ENCODE measurements at places on chromosomes 3 and 15.

GRCh38 chr3:74531491-74531890 is 83.0 kb downstream of the CNTN3 start:
- DNase-seq: no peak

DNA sequence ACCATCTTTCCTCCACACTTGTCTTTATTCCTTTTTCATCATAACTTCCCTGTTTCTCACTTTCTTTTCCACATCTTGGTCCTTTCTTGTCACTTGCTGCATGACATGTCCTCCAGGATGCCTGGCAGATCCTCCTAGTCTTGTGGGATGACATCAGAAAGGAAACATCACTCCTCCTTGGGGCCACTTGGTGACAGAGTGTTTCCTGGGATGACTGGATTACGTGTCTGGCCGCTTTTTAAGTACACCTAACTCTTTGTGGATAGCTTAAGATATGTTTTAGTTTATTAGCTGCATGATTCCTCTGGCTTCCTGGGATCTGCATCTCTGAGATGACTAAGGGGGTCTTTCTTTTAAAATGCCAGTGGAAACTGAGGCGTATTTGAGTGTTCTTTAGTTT is 363.5 kb upstream of the FRG2C start:
- DNase-seq: no peak

- DNase-seq: no peak
Observed at GRCh38 chr3:38623539-38623938, 25.9 kb downstream of the SCN5A start.

GRCh38 chr15:96860741-96861140 is 530.2 kb downstream of the NR2F2 start:
- no peak for DNase-seq

- no peak for DNase-seq
Observed at GRCh38 chr3:30749230-30749629, 142.8 kb downstream of the TGFBR2 start.

DNA sequence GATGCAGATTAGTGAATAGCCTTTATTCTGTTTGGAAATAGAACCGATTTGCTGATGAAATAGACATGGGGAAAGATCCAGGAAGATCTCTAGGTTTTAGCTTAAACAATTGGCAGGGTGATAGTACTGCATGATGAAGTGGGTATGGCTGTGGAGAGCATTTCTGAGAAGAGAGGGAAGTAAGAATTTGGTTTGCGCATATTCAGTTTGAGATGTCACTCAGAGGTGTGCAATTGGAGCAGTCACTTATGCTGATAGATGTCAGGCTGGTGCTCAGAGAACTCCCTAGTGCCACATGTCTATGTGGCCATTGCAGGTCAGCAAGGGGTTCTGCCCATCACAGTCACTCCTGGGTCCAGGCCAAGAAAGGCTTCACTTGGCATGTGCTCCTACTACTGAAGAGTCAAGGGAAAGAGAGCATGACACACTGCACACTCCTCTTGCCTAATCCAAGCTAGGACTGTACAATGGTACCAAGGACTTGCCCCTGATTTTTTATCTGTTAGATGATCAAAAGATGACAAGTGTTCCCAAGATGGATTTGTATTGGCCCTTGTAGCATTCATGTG is 57.2 kb upstream of the ST8SIA2 start:
- DNase-seq: no peak

DNA sequence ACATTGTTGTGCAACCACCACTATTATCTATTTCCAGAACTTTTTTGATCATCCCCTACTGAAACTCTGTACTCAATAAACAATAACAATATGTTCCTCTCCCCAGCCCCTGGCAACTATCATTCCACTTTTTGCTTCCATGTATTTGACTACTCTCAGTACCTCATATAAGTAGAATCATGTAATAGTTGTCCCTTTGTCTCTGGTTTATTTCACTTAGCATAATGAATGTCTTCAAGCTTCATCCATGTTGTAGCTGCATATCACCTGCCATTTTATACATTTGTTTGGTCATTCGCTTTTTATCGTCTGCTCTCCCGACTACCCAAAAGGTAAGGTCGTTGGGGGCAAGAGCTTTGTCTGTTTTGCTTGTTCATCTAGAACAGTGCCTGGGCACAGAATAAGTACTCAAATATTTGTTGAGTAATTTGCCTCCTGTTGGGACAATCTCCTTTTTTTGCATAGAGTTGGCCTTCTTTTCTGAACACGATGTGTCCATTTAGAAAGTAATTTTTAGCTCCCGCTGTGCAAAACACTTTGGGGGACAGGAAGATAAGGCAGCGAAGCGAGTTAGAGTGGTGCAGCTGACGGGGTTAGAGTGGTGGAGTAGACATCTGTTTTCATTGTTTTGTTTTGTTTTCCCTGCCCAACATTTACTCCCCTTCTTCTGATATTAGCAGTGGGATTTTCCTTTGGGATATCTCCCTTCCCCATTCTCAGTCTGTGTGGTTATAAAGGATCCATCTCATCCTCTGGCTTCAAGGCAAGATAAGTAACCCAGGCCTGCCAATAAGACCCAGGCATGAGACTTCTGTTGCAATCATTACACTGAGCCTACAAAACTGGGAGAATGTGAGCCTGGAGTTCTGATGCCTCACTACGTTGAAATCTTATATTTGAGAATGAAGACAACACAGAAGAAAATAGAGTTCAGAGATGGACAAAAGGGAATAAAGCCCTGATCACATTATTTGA is 83.4 kb upstream of the RNU6-1 start:
- no peak for DNase-seq

DNA sequence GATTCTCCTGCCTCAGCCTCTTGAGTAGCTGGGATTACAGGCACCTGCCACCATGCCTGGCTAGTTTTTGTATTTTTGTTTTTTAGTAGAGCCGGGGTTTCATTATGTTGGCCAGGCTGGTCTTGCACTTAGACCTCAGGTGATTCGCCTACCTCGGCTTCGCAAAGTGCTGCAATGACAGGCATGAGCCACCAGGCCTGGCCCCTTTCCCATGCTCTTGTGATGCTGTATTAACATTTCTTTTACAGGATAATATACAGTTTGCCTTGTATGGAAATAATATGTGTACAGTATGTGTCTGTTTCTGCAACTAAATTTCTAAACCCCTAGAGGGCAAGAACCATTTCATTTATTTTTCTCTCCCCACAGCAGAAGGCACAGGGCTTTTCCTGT is 37.8 kb downstream of the SCG5 start:
- no peak for DNase-seq

DNA sequence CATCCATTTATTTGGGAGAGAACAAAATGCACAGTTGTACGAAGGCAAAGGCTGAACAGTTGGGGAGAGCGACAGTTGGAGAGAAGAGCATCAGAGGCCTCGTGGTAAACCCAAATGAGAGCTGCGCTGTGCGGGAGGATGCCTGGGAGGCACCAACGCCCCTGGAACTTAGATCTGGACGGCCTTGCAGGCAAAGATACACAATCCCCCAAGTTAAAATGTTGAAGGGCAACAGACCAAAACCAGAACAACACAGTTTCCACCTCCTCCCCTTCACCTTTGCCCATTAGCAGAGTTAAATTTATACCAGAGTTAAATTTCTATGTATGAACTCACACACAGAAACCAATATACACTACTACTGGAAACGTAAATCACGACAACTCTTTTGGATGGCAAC is 339.6 kb downstream of the RORA start:
- DNase-seq: no peak

DNA sequence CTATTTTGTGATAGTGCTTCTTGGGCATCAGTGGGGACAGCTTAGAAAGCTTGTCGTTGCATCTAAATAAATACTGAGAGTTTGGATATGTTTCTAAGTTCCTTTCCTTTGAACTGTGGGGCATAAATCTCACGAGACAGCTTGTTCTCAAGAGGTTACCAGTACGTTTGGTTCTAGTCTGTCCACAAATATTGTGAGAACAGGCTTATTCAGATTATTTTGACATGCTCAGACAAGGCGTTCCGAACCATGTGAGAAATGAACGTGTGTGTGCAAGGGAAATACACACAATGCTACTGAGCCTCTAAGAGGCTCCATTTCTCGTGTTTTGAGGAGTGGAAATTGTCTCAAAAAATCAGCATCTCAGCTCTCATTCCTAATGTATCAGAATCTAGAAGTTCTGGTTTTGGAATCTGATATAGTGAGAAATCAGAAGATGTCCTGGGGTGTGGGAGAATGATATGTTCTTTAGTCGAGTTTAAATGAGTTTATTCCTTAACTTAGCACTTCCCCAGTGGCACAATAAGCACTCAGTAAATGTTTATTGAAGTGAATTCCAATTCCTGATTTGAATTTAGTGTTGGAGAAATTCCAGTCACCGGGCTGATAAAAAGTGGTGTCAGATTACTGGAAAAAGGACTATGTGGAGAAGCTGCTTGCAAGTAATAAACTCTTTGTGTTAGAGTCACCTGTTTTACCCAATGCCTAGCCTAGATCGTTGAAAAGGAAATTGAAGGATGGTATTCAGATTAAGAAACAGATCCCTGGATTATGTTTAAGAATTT is 481.5 kb downstream of the LPP start:
- DNase-seq: peak; percentile 67

DNA sequence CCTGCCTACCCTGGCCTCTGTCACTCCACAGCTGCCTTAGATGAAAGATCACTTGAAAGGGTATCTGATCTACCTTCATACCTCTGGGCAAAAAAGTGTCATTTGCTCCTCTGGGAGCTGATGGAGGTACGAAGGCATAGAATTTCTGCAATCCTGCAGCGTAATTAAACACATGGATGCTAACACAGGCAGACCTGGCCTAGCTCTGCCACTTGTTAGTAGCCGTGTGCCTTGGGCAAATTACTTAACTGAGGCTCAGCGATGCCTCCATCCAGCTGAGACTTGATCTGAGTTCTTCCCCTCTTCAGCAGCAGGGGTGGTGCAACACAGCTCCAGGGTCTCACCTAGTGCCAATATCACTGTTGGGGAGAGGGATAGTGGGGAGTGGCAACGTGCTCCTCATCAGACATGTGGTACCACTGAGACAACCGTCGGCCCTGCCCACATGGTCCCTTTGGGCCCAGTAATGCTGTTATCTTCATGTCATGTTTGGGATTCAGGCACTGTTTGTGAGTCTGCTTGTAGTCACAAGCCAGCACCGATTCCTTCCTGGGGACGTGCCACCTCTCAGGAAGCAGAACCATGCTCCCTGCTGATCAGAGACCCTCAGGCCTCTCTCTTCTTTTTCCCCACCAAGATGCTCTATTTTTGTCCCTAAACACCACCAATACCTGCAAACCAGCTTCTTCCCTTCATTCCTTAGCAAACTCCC is 34.1 kb upstream of the PIAS1 start:
- DNase-seq: no peak

DNA sequence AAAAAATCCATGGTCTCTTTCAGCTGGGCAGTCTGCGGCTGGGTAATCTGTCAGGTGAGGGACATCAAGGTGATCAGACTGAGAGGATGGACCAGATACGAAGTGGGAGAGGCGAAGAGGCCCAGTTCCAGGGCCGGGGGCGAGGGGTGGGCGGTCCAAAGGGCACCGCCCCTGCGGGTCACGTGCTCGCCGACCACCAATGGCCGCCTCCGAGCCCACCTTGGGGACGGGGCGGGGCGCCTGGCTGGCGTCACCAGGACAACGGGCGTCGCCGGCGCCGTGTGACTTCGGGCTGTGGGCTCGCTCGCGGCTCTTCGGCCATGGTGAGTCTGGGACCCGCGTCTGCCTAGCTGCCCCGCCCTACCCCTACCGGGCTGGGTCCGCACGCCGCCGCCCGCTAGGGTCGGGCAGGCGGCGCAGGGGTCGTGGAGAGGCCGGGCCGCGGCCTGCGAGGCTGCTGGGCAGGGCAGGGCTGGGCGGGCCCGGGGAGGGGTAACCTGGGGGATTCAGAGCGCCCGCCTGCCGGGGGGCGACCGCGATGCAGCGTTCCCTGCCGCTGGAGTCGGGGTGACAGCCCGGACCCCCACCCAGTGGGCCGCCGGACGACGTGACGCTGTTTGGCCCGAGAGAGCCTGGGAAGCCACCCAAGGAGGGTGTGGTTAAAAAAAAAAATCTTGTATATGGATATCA is at the start of gene FBXL2:
FBXL2 (plus strand) TSS at position 250 of the 690 bp plus-strand sequence; CDS start at position 321, 71 bp downstream.
- DNase-seq: peak; percentile 70

- DNase-seq: no peak
Observed at GRCh38 chr3:181330257-181330656, 340.7 kb upstream of the DNAJC19 start.

DNA sequence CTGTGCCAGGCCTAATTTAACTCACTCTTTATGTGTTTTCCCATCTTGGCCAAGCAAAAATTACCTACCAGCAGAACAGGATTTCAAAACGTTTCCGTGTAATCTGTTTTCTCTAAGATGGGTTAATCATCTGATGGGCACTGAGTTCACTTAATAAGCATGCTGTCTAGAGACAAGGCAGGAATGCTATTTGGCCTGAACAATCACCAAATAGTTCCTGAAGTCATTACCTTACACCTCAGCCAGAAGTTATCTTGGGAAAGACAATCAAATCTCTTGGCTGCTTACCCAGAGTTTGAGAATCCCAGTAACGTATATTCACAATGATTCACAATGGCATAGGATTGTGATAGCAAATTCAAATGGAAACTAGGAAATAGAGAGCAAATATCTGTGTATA is 779.1 kb downstream of the CADM2 start:
- no peak for DNase-seq

DNA sequence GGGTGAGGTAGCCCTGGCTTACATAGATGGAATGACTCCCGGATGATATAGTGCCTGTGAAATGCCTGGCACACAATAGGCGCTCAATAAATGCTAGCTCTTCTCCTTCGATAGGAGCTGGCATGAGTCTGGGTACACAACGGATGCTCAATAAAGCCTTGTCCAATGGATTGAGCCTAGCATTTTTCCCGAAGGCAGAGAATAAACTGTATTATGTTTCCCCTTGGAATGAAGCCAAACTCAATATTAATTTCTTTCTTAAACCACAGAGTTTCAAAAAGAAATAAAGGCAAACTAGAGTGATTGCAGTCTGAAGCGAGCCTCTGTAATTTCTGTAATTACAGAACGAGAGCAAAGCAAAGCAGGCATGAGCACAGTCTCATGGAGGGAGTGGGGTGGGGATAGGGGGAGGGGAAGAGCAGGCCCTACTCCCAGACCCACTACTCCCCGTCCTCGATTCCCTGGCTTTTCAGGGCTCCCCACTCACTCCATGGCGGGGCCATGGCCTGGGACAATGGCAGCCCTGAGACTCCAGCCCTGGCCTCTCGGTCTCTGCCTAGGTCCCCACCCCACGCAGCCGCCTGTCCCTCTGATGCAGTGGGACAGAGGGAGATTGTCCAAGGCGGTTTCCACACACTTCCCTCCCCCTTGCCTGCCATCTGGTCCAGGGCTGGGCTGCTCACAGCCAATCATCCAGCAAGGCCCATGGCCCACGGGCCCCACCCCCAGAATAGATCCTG is 18.0 kb downstream of the SLC6A1 start:
- DNase-seq: no peak
